Activated CD4-positive, alpha-beta T cell treated with anti-CD3 and anti-CD28 coated beads, Interleukin-10, Interleukin-2, amounts not matched to agents 100 ng/mL and 50 ng/mL, durations not matched to agents 16 hours and 8 hours (primary cell): ENCODE measurements at places on chromosomes 6 and 20.

DNA sequence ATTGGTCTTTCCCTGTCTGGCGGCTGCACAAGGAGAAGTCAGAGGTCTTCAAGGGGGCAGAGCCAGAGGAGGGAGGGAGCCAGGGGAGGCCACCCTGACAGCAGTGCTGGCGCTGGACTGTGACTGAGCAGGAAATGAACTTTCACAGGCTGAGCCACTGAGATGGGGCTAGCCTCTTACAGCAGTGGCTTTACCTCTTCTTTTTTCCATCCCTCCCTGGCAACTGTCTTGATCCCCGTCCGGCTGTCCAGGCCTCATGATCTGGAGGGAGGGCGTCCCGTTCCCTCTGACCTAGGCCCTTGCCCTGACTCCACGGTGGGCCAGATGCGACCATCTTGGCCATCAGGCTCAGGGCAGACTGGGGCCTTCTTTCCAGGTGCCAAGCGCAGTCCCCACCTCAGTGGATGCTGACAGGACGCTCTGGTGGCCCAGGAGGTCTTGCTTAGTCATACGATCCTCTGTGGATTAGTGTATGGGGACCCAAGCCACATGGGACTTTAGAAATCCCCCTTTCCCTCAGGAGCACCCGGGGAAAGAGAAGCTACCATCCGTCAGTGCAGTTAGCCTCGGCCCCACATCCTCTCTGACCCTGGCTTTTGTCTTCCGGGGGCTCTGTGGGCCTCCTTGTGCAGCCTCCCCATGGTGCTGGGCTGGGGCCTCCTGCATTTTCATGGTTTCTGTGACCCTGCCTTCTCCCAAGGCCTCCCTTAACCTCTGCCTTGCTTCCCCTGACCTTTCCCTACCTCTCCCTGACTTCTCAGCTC lies 57.4 kb upstream of the CCDC167 start:
- DNase-seq, result no peak

DNA sequence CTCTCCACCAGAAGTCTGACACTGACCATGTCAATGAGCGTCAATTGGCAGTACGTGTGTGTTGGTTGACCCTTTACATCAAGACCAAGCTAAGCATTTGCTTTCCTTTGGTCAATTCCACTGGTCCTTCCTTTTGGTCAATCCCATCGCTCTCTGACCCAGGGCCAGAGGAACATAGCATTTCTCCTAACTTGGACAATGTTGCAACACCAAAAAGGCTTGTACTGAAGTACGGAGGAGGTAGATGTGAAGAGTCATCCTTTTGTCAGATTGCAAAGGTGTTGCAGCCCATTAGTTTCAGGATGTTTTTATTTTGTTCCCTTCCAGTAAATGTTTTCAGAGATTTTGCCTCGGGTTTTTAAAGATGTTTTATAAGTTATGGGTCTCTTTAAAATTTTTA lies 24.6 kb downstream of the EDN1 start:
- no peak for DNase-seq

GRCh38 chr6:25635886-25636317 lies 16.1 kb upstream of the SCGN start:
- DNase-seq, result no peak

GRCh38 chr6:2857185-2857579 lies 15.5 kb upstream of the SERPINB1 start:
- no peak for DNase-seq

- DNase-seq, result peak; percentile 68
These were observed 79.8 kb downstream of the KIF13A start for GRCh38 chr6:17907406-17908229.

DNA sequence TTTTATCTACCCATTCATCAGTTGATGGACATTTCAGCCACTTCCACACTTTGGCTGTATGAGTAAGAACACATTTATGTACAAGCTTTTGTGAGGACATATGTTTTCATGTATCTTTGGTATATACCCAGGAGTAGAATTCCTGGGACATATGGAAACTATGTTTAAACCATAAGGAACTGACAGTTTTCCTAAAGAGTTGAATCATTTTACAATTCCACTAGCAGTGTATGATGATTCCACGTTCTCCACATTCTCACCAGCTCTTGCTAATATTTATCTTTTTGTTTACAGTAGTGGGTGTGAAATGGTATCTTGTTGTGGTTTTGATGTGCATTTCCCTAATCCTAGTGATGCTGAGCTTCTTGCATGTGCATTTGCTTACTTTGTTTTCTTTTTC lies 338.1 kb downstream of the PLCB1 start:
- no peak for DNase-seq

DNA sequence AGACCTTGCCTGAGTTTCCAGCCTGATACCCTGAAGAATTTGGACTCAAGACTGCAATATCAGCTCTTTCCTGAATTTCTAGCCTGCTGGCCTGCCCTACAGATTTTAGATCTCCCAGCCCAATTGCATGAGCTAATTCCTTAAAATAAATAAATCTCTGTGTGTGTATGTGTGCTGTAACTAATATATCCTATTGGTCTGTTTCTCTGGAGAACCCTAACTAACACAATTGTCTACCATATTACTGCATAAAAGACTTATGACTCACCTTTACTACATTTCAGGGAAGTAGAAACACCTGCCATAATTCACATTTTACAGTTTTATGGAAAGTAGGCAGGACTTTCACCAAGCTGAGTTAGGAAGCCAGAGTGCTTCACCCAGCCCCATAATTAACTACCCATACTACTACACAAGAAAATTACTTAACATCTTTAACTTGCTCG lies 90.7 kb upstream of the BEND6 start:
- no peak for DNase-seq

- no peak for DNase-seq
These were observed 68.1 kb downstream of the EPHA7 start for GRCh38 chr6:93351222-93351621.

GRCh38 chr20:54469293-54469692 lies 6.1 kb upstream of the DOK5 start:
- no peak for DNase-seq

- no peak for DNase-seq
These were observed 8.2 kb downstream of the ATP9A start for GRCh38 chr20:51759769-51760510.

DNA sequence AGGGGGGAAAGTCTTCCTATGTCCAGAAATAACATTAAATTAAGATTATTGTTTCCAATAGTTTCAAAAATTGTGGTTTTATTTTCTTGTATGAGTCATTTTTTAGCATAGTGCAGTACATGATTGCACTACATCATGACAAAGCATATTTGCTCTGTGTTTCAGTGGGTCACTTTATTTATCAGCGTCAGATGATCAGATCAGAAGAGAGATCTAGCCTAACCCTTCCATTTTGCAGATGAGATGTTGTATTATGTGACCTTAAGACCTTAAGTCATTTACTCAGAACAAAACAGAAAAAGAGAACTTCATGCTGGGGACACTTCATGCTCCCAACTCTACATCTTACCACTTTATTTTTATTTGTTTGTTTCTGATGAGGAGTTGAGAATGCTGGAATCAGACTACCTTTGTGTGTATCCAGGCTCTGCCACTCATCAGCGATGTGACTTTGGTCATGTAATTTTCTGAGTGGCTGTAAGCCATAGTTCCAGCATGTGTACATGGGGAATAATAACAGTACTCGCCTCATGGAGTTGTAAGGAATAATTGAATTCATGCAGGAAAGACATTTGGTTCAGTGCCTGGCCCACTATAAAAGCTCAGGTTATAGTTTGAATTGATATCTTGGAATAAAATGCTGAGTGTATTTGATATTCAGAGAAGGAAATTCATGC lies 13.5 kb downstream of the EYA4 start:
- DNase-seq, result no peak

DNA sequence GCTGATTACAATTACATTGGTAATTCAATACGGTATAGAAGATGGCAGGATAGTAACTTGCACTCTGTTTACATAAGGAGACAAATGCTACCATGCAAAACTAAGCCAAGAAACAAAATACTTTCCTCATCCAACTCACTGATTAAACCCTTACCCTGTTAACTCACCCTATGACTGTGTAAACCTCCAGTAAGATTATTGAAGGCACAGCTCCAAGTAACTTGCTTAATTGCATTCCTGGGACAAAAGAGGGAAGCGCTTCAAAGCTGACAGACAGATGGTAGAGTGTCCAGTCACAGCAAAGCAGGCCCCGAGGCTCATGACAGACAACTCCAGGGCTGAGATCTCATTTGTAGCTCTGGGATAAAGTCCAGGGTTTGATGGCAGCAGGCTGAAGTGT lies 6.9 kb upstream of the KIF16B start:
- no peak for DNase-seq

GRCh38 chr20:13687815-13688214 lies 49.1 kb upstream of the TASP1 start:
- no peak for DNase-seq

GRCh38 chr6:3911614-3912336 lies 62.6 kb downstream of the FAM50B start:
- DNase-seq, result no peak

- DNase-seq, result no peak
These were observed 173.5 kb downstream of the DLL1 start for GRCh38 chr6:170117111-170117972.

- no peak for DNase-seq
These were observed 85.0 kb downstream of the PLCG1 start for GRCh38 chr20:41222296-41222695.

DNA sequence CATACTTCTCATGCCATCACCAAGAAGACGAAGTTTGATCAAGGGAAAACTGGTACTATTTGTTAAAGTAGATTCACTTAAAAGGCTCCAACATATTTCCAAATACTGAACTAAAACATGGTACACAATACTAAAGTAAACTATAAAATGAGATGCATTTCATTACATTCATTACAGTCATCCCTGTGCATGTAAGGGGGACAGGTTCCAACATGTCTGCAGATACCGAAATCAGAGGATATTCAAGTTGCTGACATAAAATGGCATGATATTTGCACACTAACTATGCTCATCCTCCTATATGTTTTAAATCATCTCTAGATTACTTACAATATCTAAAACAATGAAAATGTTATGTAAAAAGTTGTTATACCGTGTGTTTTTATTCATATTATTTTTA lies 893.9 kb upstream of the MANEA start:
- no peak for DNase-seq

GRCh38 chr6:3333263-3333662 lies 74.5 kb downstream of the PSMG4 start:
- DNase-seq, result no peak

DNA sequence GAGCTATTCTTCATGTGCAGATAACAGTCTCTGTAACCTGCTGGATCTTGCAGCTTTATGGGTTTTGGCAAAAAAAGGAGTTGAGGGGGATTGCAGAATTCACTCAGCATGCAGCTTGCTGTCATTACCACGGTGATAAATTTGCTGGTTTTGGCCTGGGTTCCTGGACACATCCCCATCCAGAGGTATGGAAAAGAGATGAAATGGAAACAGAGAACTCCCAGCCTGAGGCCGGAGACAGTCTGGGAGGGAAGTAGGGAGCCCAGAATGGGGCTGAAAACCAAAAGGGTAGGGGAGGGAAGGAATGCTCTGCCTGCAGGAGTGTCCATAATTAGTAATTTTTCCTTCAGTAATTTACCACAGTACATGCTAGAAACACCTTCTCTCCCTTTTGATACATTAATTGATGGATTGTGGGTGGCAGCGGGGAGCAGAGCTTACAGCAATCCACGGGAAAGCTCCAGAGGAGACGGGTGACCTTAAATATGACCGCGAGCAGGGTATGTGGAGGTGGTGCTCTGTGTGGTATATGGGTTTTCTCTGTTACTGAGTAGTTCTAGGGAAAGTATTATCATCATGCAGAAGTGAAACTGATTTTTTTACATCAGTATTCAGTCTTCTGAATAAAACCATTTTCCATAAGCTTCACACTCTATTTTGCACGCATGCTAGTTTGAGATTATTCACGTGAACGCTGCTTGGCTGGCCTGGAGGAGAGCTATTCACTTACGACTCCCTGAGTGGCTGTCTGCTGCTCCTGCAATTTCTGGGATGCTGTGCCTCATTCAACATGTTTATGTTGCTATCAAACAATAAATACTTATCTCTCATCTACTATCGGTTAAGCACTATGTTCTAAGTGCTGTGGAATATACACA lies 66.3 kb upstream of the KCNK16 start:
- no peak for DNase-seq

DNA sequence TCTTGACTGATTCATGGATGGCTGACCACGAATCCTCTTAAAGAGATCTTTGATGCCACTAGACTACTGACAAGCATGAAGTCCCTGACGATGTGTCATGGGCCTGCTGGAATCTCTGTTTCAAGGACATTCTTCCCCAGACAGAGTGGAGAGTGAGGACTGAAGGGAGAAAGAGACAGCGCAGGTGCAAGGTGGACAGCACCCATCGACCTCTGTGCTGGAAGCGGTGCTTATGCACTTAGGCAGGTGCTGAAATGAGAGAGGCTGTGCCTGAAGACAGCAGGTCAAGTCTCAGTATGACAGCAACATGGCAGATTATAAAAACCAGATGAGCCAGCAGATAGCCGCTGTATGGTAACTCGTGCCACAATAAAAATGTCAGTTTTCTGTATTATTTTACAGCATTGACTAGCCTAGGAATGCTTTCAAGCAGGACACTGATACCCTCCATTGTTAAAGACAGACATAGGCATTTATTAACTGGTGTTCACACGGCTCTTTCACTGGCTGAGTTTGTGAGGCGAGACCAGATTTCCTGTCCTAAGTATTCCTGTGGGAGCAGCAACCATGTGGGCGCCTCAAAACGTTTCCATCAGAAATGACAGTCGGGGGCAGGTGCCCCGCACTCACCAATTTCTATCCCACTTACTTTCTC lies 47.5 kb downstream of the FOXC1 start:
- no peak for DNase-seq

DNA sequence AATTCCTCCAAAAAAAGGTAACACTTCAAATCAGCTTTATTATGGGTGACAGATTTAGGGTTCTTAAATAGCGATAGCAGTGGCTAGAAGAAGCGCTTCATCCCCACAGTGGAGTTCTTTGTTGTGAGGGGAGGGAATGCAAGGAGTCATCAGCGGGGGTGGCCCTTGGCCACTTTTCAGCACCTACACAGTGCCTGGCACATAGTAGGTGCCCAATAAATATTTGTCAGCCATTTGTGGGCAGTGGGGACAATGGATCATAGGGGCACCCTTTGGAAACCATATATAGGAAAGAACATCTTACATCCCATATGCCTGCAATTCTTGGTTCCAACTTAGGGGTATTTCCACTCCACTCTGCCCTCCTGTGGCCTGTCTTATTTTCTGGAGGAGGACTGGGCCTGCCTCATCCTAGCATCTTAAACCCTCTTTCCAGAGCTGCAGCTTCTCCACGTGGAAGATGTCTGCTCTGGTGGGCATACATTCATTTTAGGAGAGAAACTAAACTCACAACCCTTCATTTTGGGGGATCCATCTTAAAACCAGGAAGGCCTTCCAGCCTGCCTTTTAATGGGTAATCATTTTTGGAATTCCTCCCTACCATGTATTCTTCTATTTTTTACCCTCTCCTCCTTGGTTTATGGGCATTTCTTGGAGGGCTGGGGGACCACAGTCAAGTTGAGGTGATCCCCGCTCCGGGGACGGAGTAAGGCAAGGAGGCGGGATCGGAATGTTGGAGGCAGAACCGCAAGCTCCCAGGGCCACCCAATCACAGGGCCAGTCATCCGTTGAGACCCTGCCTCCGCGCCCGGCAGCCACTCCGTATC lies 2.6 kb upstream of the GPSM3 start:
- peak; percentile 57 for DNase-seq

- DNase-seq, result no peak
These were observed 24.3 kb downstream of the VTA1 start for GRCh38 chr6:142171351-142171750.

GRCh38 chr6:138666636-138667035 lies 106.9 kb upstream of the CCDC28A start:
- no peak for DNase-seq
